Transverse colon (tissue), 4 donors: ENCODE measurements at places on chromosomes 11 and 22. TPM values are rescaled to one million over a fixed set of nuclear protein-coding genes. Genes with fewer than 3 reads are reported as not detected.

Gene C22orf42
- not detected for total RNA-seq

Gene RBM14
- total RNA-seq, result 48.7 TPM

Gene LRRC74B
- total RNA-seq, result not detected

Gene CARD16
- total RNA-seq, result not detected

Gene MEI1
- total RNA-seq, result 1.1 TPM

Gene CDON
- 9.2 TPM for total RNA-seq

Gene OR6A2
- total RNA-seq, result not detected

DNA sequence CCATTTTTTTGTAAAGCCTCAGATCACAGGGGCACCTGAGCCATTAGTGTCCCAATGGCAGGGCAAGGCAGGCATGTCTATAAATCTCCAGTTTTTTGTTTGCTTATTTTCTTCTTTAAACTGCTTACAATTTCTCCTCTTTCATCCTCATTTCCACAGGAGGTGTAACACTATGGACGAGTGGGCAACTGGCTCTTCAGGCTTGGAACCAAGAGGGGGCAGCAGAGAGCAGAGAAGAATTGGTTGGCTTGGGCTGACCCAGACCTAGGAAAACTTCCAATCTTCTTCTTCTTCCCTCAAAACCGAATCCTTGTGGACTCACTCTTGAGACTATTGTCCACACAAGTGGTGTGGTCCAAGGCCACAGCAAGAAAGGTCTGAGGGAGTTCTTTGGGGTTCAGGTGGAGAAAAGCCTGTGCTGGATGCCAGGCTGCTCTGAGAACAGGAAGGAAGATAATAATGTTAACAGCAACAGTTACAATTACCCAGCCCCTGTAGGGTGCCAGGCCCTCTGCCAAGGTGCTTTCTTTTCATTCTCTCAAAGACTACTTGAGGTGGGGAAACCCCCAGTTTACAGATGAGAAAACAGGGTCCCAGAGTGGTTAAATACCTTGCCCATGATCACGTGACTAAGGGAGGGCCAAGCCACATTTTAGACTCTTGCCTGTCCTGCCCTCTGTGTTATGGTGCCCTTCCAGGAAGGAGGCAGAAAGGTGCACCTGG, 70.7 kb upstream of the E2F8 start:
- H3K4me1 ChIP-seq, result peaks cover under 1% of the 10 kb centered on the region
- no peaks in the 10 kb centered on the region for H3K36me3 ChIP-seq
- no peak overlapping the region for H3K27ac ChIP-seq

DNA sequence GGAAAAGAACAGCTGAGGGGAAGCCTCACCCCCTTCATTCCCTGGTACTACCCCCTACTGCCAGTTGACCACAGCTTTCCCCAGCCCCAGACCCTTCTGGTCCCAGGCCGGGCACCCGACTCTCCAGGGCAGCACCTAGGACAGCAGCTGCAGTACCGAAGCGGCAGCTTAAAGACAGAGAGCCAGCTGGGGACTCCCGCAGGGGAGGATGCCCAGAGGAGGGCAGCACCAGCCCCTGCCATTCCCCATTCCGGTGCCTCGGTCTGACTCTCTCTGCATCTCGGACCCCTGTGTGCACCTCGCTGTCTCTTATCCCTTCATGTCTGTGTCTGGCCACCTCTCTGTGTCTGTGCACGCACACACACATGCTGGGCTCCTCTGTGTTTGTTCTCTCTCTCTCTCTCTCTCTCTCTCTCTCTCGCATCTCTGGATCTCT, 9.4 kb downstream of the IGSF9B start:
- no peaks in the 10 kb centered on the region for H3K36me3 ChIP-seq
- H3K4me3 ChIP-seq, result no peak overlapping the region
- no peak for DNase-seq
- H3K27me3 ChIP-seq, result no peaks in the 10 kb centered on the region
- peaks cover 15% of the 10 kb centered on the region for H3K4me1 ChIP-seq

- DNase-seq, result no peak
- H3K36me3 ChIP-seq, result no peaks in the 10 kb centered on the region
- no peak overlapping the region for H3K4me3 ChIP-seq
- H3K4me1 ChIP-seq, result no peaks in the 10 kb centered on the region
- H3K27me3 ChIP-seq, result no peaks in the 10 kb centered on the region
Observed at GRCh38 chr11:119992171-119993051, 145.5 kb downstream of the TRIM29 start.

DNA sequence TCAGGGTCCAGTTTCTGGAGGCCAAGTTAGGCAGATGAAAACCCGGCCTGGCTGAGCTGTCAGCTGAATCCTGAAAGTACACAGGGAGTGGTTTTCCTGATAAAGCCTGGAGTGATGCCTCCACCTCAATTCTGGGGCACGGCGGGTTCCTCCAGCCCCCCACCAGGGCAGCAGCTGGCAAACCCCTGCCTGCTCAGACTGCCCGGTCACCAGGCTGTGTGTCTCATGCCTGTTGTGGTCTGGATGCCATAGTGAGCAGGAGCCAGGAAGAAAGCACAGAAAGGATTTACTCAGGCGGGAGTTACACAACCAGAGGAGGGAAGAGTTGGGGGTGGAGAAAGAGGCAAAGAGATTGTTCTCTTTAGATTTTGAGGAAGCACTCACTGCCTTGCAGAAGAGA, 119.9 kb upstream of the RASSF10 start:
- H3K4me3 ChIP-seq, result no peak overlapping the region
- H3K36me3 ChIP-seq, result no peaks in the 10 kb centered on the region
- no peak for DNase-seq
- H3K27ac ChIP-seq, result peak overlapping the region; percentile 73
- H3K4me1 ChIP-seq, result no peaks in the 10 kb centered on the region
- no peaks in the 10 kb centered on the region for H3K27me3 ChIP-seq

GRCh38 chr11:1230456-1231395, 7.9 kb downstream of the MUC5B start:
- H3K4me1 ChIP-seq, result peaks cover 42% of the 10 kb centered on the region
- no peak overlapping the region for H3K4me3 ChIP-seq
- H3K27me3 ChIP-seq, result no peaks in the 10 kb centered on the region
- peak; percentile 8 for DNase-seq

- DNase-seq, result peak; percentile 93
- peaks cover 28% of the 10 kb centered on the region for H3K4me1 ChIP-seq
- no peaks in the 10 kb centered on the region for H3K36me3 ChIP-seq
- no peak overlapping the region for H3K4me3 ChIP-seq
- H3K27me3 ChIP-seq, result no peaks in the 10 kb centered on the region
Observed at GRCh38 chr11:3126207-3126865, 38.8 kb downstream of the OSBPL5 start.

- H3K4me1 ChIP-seq, result no peaks in the 10 kb centered on the region
- no peak overlapping the region for H3K27ac ChIP-seq
- no peak for DNase-seq
Observed at GRCh38 chr11:63589000-63589399, 25.2 kb downstream of the PLAAT3 start.

- DNase-seq, result peak; percentile 21
- H3K27ac ChIP-seq, result no peak overlapping the region
- H3K27me3 ChIP-seq, result no peaks in the 10 kb centered on the region
- peaks cover 8% of the 10 kb centered on the region for H3K4me1 ChIP-seq
Observed at GRCh38 chr22:42188808-42189447, 58.3 kb upstream of the CYP2D6 start.
